ENCODE measurements at places on chromosomes 6 and 20.

DNA sequence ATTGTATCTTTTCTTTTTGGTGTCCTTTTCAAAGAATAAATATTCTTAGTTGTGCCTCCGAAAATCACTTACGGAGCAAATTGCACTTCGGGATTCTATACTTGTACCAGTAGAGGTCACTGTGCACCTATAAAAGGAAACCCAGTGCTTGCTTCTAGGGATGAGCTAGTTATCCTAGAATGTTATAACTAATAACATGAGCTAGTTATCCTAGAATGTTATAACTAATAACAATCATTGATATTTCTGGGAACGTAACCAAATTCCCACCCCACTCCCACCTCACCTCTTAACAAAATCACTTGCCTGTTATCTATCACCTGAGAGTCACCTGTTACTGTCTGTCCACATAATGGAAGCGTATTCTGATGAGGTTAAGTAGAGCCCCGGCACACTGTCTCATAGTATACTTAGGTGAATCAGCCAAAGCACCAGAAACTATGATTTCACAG, 126.9 kb upstream of the TIAM2 start:
- peak; percentile 75 for DNase-seq

- no peak for DNase-seq
Observed at GRCh38 chr6:118940770-118941169, 5.8 kb upstream of the MCM9 start.

DNA sequence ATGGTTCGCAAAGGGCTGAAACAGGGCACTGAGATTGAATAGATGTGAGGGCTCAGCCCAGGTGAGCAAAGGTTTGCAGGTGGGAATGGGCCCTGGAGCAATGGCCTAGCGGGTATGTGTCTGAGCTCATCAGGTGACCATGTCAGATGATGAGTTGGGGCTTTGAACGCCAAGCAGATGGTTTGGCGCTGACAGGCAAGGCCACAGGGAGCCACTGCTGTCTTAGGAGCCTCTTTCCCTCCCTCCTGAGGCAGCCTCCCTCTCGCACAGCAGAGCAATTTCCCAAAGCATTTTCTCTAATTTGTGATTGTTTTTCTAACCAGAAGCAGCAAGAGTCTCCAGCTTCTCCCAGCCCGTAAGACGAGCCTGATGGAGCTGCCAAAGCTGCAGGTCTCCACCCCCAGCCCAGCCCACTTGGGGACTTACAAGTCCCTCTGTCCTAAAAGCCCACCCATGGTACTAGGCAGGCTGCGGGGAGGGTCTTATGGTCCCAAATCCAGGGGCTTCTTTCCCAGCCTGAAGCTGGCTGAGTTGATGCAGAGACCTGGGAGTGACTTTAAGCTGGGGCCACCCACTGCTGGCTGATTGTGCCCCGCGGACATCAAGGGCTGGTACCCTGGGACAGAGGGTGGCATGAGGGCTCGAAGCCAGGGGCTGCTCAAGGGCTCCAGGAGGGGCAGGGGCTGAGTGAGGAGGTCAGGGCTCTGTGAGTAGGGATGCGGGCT, 11.6 kb downstream of the CDH22 start:
- no peak for DNase-seq

GRCh38 chr6:130093546-130093945, 75.2 kb downstream of the L3MBTL3 start:
- no peak for DNase-seq

DNA sequence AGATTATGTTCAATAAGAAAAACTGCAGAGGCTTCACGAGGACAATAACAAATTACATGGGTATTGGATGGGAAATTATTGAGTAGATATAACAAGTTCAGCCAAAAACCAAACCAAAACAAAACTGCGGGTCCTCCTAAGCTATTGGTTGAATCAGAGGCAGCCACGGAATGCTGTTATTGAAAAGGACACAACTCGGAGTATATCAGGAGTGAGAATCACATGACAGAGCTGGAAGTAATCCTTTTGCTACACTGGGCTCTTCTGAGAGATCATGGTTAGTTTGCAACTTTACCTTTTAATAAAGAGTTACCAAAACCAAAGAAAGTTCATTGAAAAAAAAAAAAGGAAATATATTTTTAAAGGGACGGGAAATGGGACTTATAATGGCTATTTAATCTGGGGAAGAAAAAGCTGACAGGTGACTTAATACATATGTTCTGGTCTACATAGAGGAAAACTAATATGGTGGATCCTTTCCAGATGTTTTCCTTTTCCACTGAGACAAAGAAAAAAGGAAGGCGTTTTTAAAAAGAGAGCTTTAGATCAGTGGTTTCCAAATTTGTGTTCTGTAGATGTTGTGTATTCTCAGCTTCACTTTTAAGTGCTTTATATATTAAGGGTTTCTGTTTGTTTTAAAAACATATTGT, 6.9 kb upstream of the CITED2 start:
- DNase-seq, result no peak
